ENCODE measurements at places on chromosomes 1 and 21.

DNA sequence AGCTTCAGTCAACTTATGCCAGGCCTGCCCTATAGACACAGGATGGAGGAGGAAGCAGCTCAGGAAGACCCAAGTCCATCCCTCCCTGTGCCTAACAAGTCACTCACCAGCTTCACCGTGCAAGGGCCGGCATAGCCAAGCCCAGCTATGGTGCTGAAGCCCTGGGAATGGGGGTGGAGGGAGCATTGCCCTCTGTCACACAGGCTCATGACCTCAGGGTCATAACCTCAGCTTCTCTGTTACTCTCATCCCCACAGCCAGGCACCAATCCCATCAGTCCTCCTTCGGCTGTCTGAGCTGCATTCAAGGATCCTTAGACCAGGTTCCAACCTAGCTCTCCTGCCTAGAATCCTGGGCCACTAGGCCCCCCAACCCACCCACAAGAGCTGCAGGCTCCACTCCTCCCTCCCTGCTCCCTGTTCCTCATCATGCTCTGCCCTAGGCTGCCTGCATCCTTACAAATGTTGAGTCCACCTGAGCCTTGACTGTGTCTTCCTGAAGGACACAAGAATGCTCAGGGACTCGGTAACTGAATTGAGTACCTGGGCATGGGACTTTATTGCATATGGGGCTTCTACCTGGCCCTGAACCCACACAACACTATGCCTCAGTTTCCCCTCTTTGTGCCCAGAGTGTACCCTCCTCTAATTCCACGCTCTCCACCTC lies 1.7 kb downstream of the CD244 start:
- no peak for DNase-seq

- no peak for DNase-seq
Observed at GRCh38 chr1:165884009-165884689, 56.7 kb downstream of the UCK2 start.

GRCh38 chr1:17232759-17233661 lies 15.9 kb upstream of the PADI3 start:
- DNase-seq: no peak

- DNase-seq: no peak
Observed at GRCh38 chr1:61641578-61642336, 83.2 kb downstream of the TM2D1 start.

GRCh38 chr21:44354001-44354405 lies 582 bp downstream of the TRPM2 start:
- DNase-seq: no peak

DNA sequence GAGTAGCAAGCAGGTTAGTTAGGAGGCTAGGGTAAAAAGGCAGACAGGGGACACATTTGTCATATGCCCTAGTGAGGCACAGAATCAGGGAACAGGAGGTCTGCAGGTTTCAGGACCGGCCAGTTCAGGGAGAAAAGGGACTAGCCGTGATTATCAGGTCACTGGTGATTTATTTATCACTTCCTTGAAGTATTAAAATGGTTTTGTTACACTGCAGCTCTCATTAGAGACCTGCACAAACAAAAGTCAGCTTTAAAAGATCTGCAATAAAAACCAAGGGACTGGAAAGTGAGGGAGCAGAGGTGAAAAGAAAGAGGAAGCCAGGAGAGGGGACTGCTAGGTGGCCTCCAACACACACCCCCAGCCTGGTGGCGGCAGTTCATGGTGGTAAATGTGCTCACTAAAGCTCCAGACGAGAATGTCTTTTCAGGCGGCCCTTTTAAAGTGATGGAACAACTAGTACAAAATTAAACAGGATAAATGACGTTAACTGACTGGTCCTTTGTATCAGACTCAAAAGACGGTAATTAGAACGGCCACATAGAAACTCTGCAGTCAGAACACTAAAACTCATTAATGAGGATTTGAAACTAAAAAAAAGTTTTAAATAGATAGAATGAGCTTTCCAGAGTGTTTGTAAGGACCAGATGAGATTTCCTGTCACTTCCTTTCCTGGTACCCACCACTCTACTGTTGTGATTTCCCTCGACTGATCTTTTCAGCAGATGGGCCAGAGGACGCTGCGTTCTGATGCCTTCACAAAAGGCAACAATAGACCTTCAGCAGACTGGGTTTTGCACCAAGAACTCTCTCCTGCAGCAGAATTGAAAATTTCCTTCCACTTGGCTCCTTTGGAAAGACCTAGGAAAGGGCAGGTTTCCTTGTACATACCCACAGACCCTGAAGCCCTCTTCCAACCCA lies 136.8 kb downstream of the NTPCR start:
- no peak for DNase-seq

DNA sequence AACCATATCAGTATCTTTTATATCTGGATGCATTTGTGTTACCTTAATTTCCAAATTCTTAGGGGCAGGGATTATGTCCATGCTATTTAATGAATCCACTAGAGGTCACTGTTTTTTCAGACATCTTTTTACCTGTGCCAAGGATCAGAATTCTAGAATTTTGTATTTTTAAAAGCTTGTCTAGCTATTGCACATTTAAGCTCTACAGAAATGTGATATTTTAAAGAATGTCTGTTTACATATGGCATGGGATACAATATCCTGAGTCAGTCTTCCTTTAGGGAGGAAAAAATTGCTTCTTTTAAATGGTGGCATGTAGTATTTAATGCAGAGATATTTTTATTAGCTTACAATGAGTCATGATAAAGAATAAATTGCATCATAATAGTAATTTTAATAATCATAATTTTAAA lies 11.3 kb downstream of the RPAP2 start:
- no peak for DNase-seq

GRCh38 chr1:12183095-12183794 lies 16.5 kb downstream of the TNFRSF1B start:
- no peak for DNase-seq

- DNase-seq: no peak
Observed at GRCh38 chr1:176017722-176018121, 189.4 kb downstream of the COP1 start.

DNA sequence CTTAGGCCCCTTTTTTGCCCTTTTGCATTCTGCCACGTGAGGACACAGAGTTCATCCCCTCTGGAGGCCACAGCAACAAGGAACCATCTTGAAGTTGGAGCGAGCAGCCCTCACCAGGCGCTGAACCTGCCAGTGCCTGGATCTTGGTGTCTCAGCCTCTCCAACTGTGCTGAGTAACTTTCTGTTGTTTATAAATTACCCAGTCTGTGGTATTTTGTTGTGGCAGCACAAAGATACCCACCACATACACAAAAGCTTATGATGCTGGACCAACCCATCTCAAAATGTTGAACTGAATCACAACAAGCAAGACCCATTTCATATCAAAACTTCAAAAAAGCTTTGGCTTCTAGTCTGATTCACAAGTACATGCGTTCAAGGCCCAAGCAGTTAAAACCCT lies 649.9 kb downstream of the KIF26B start:
- DNase-seq: no peak

GRCh38 chr1:32801096-32801715 lies 16.0 kb downstream of the YARS1 start:
- DNase-seq: no peak

DNA sequence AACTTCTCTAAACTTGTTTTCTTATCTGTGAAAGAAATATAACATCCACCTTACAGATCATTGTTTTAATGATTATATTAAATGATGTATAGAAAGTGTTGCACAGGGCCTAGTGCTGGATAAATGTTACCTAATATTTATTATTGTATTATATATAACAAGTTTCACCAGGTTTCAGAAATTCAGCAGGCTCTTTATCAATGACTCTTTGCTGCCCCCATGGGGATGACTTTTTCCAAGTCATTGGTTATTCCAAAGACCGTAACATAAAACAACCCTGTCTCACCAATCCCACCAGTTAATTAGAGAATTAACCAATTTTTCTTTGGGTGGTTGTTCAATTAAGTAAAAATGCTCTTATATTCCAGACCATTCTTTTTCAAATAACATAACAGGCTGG lies 7.3 kb upstream of the DEDD start:
- DNase-seq: no peak

GRCh38 chr1:29453502-29454240 lies 217.3 kb downstream of the PTPRU start:
- DNase-seq: no peak

GRCh38 chr1:209850342-209850979 lies 22.7 kb downstream of the UTP25 start:
- no peak for DNase-seq

- DNase-seq: no peak
Observed at GRCh38 chr1:160827418-160827817, 31.4 kb downstream of the LY9 start.

DNA sequence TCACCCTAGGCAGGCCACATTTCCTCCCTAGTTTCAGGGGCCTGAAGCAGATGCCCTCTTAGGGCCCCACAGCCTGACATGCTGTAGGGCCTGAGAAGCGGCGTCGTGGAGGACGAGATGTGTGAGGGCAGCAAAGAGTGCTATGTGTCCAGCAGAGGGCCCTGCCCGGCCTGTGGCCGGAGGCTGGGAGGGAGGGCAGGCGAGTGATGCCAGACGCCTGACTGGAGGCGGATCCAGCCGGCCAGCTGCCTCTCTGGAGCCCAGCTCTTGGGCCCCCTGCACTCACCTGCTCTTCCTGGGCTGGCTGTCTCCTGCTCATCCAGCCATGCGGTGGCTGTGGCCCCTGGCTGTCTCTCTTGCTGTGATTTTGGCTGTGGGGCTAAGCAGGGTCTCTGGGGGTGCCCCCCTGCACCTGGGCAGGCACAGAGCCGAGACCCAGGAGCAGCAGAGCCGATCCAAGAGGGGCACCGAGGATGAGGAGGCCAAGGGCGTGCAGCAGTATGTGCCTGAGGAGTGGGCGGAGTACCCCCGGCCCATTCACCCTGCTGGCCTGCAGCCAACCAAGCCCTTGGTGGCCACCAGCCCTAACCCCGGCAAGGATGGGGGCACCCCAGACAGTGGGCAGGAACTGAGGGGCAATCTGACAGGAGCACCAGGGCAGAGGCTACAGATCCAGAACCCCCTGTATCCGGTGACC lies at the start of gene GPR37L1:
Gene GPR37L1, plus strand, starts transcription at position 279 of the 697 bp plus-strand sequence. Its CDS starts 47 bp downstream, at position 326.
- DNase-seq: no peak

GRCh38 chr1:54611621-54612020 lies 11.7 kb downstream of the FAM151A start:
- no peak for DNase-seq

GRCh38 chr1:59007820-59008598 lies 224.2 kb upstream of the JUN start:
- DNase-seq: no peak

GRCh38 chr1:157580179-157580827 lies 17.6 kb downstream of the FCRL4 start:
- DNase-seq: no peak

- no peak for DNase-seq
Observed at GRCh38 chr1:33563699-33564098, 91.3 kb downstream of the ZSCAN20 start.

- DNase-seq: no peak
Observed at GRCh38 chr1:171902527-171902926, 61.2 kb downstream of the DNM3 start.

DNA sequence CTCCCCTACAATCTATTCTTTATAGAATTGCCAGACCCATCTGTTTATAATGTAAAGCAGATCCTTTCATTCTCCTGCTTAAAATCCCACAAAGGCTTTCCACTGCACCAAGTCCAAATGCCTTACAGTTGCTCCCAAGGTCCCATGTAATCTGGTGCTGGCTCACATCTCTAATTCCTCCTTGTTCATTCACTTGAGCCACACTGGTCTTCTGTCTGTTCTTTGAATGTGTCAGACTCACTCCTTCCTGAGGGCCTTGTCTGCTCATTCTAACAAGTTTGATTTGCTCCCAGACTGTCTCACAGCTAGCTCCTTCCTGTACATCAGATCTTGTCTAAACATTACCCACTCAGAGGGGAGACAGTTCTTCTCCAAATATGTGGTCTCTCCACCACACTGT lies 38.9 kb downstream of the ALG14 start:
- no peak for DNase-seq

GRCh38 chr1:114274621-114275317 lies 121.1 kb upstream of the SYT6 start:
- DNase-seq: no peak

GRCh38 chr1:223204424-223204823 lies 61.4 kb upstream of the TLR5 start:
- DNase-seq: no peak

GRCh38 chr21:35732788-35733187 lies 327.5 kb downstream of the SETD4 start:
- DNase-seq: no peak

DNA sequence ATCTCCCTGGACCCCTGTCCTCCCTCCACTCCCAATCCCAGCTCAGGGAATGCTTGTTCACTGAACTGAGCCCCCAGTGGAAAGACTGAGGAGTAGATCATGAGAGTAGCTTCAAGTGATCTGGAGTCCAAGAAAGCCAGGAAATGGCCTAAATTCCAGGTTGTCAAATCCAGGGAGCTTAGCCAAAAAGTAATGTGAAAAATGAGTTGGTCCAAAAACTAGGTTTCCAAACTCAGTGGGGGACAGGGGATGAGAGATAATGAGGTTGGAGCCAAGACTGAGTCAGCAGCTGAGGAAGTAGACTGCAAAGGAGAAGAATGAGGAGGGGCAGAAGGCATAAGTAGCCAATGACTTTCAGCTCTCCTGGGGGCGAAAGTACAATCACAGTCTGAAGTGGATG lies 284.1 kb upstream of the BEND5 start:
- no peak for DNase-seq

- DNase-seq: no peak
Observed at GRCh38 chr21:41366522-41367151, 4.8 kb downstream of the MX2 start.

DNA sequence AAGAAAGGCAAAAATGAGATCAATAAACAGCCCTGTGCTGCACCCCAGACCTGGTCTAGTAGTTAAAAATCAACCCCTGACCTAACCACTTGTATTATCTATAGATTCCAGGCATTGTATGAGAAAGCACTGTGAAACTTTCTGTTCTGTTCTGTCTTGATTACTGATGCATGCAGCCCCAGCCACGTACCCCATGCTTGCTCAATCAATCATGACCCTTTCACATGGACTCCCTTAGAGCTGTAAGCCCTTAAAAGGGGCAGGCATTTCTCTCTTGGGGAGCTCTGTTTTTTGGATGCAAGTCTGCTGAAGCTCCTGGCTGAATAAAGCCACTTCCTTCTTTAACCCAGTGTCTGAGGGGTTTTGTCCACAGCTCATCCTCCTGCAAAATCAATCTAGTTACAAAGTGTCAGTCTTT lies 24.2 kb upstream of the CD34 start:
- DNase-seq: no peak

DNA sequence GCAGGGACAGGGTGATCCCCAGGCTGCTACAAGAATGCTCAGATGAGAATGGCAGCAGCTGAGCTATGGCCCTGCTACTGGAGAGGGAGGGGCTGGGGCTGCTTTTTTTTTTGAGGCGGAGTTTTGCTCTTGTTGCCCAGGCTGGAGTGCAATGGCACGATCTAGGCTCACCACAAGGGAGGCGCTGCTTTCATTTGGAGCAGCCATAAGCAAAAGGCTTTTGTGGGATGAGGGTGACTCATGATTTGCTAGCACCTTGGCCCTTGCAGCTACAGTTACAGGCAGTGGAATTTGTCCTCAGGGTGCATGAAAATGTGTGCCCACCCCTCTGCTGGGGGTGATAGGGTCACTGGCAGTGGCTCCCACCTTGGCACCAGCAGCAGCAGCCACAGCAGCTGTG lies 32.4 kb upstream of the CYP4A22 start:
- DNase-seq: no peak

GRCh38 chr1:78526496-78526895 lies 35.7 kb downstream of the PTGFR start:
- no peak for DNase-seq

Data from cerebellar nuclear complex (tissue), 1 donor.